NCI-H2171 (cell line): ENCODE measurements at places on chromosomes 1 and 21.

GRCh38 chr1:26121854-26122773 lies 10.5 kb downstream of the PDIK1L start:
- DNase-seq = no peak

- DNase-seq = no peak
Observed at GRCh38 chr1:20472860-20473711, 12.9 kb downstream of the CAMK2N1 start.

- DNase-seq = no peak
Observed at GRCh38 chr1:39882152-39882551, 1.2 kb downstream of the TRIT1 start.

GRCh38 chr1:199151634-199152425 lies 513.0 kb downstream of the PTPRC start:
- DNase-seq = no peak

DNA sequence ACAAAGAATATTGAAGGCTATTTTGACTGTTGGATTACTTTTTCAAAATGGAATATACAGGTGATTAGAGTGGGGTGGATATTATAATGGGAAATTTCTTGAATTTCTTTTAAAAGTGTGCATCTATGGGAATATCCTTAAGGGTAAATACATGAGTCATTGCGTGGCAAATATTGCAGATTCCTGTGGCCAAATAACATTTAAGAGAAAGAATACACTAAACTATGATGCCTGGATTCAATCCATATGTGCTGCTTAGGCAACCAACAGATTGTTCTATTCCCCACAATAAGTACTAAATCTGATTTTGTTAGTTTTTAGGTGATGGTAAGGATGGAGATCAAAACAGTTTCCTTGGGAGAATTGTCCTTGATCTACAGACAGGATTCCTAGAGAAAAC lies 119.5 kb downstream of the HMCN1 start:
- no peak for DNase-seq

DNA sequence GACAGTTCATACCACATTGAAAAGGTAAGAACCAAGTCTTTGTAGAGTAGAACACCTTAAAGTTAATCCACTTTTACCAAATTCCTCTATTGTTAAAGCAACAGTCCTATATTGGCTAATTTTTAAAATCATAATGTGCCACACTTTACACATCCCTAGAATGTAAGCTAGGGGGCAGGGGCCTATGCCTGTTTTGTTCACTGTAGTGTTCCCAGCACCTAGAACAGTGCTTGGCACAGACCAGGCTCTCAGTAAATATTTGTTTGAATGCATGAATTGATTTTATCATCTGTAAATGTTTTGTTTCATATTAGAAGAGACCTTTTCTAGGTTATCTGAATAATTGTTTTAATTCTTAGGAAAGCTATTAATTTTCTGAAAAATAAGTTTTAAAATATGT lies 9.1 kb downstream of the SMAP2 start:
- DNase-seq = no peak

DNA sequence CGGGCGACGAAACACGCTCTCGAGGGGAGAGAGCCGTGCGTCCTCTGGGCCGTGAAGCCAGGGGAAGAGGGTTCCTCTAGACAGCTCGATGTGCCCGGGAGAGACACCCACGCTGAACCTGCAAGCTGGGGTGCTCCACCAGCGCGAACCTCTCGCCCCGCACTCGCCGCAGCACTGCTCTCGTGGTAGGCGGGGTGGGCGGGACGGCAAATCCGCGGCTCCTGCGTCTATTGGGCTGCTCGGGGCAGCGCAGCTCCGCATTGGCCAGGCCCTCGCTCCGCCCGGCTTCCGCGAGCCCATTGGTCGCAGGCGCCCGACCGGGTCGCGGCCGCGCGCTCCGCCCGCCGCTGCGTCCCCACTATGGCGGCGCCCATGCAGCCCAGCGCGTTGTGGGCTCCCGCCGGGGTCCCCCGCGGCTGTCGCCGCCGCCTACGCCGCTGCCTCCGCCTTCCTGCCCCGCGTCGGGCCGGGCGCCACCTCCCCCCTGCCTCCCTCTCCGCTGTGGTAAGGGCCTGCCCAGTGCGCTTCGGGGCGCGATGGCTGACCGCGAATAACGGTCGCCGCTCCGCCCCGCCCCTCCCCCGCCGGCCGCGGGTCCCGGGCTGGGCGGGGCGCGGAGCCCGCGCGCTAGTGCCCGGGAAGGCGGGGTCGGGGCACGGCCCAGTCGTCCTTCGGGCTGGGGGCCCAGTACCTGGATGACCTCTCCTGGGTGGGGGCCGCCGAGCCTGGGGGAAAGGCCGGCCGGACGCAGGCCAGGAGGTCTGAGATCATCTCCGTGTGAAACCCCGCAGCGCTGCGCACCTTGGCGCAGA lies at the start of gene ST3GAL3:
ST3GAL3 (plus strand) TSS at position 347 of the 812 bp plus-strand sequence. CDS start 28,727 bp downstream, outside the sequence.
- peak; percentile 92 for DNase-seq

GRCh38 chr1:17551755-17552234 lies 12.3 kb downstream of the ARHGEF10L start:
- DNase-seq = peak; percentile 88

- no peak for DNase-seq
Observed at GRCh38 chr1:192729500-192729899, 79.3 kb upstream of the RGS2 start.

DNA sequence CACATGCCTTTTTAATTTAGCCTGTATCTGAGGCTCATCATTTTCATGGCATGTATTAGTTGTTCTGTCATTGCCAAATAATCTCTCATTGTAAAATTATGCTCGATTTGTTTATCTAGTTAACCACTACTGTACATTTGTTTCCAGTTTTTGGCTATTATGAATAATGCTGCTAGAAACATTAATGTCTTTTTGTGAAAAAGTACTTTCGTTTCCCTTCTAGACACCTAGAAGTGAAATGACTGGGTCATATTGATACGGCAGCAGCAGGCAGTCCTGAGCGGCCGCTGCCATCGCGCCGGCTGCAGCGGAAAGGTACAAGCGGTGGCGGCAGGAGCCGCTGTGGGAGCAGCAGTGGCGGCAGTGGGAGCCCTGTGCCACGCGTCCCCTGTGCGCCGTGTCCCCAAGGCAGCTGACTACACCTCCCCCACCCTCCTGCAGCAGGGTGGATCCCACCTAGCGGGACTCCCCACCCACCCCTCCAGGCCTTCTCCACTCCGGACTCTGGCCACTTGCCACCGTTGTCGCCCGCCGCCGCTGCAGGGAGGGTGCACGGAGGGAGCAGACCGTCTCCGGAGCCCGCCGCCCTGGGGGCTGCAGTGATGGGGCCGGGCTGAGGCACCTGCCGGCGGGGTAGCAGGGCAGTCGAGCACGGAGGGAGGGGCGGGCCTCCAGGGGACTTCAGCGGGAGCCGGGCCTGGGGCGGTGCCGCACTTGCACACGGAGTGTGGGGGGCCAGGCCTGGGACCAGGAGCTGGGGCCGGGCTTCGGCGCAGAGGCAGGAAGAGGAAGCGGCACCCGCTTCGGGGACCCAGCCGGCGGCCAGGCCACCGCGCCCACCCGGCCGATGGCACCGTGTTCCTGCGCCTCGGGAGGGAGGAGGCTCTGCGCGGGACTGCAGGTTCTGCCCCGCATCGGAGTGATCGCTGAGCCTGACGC lies 66.8 kb upstream of the RGS7 start:
- DNase-seq = peak; percentile 2

DNA sequence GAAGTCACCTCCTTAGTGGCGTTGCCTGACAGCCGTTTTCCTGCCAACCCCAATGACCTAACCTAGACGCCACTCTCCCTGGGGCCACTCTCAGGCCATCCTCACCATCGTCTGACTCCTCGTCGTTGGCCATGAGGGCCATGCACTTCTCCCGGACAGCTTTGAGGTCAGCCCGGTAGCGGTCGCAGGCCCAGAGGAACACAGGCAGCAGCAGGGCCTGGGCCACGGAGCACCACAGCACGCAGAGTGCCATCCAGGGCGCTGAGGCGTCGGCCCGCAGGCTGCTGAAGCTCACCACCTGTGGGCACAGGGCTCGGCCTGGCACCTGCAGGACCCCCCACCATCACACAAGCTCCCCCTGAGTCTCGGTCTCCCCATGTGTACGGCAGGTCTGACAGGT lies 7.3 kb downstream of the HES3 start:
- DNase-seq = no peak

- peak; percentile 69 for DNase-seq
Observed at GRCh38 chr1:205255941-205256780, 28.4 kb downstream of the TMCC2 start.
